ENCODE measurements at places on chromosomes 3 and 15. TPM values are rescaled to one million over a fixed set of nuclear protein-coding genes. Genes with fewer than 3 reads are reported as not detected.
A peak's percentile ranks its signal among the peaks of the same experiment; 100 is the strongest.

DNA sequence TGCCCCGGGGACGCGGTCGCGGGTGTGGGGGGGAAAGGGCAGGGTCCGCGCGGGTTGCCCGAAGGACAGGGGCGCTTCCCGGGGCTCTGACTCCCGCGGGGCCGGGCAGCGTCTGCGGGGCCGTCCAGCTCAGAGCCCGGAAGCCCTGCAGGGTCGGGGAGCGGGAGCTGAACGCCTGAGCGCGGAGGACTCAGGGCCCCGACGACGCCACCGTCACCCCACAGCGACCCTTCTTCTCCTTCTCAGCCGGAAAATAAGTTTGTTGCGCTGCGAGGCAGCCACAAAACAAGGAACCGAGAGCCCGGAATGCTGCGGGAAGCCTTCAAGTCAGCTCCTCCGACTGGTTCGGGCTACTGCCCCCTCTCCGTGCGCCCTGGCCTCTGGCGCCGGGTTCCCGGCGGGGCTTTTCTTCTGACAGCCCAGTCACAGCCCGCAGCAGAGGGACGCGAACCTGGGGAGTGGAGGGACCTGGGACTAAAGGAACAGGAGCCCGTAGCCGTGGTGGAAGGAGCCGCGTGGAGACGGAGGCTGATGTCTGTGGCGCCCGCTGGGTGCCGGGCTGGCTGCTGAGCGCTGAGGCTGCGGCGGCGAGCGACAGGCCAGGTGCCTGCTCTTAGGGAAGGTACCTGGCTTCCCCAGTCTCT lies 484 bp downstream of the CNTN4 start:
- peak; percentile 25 for ATAC-seq

GRCh38 chr3:171347301-171348039 lies 112.7 kb downstream of the TNIK start:
- ATAC-seq = peak; percentile 64

GRCh38 chr3:65576966-65577365 lies 461.8 kb downstream of the MAGI1 start:
- no peak for ATAC-seq

DNA sequence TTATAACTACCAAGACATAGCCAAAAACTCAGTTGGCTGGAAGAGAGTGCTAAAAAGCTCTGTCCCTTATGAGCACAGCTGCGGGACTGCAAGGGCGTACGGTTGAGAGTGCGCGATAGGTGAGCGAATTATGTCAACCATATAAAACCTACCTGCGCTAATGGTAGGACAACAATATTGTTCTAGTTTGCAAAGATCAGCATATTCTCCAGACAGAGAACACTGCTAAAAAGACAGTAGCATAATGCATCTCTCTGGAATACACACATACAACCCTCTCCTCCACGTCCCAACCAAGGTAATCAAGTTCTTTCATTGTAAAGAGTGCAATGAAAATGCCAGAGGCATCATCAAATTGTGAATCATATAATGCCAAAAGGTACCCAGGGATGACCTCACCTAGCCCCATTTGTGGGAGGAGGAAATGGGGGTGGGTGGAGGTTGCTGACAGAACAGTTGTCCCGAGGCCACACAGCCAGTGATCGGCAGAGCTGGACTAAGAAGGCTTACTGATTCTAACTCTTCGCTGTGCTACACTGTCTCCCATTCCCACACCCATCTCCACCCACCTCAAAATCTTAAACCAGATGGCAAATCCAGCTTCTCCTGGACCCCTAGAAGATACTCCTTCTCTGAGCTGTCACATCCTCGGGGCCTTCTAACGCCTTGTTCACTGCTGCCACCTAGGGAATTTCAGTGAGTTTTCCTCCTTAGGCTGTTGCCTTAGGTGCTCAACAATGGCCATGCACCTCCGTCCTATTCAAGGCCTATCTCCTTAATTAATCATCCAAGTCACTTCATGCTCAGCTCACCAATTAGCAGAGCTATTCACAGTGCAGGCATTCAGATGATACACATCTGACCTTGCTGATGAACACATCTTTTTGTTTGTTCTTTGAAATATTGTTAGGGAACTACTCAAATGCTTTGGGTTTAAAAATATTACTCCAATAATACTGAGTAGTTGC lies 60.7 kb downstream of the RPL22L1 start:
- ATAC-seq = peak; percentile 51

DNA sequence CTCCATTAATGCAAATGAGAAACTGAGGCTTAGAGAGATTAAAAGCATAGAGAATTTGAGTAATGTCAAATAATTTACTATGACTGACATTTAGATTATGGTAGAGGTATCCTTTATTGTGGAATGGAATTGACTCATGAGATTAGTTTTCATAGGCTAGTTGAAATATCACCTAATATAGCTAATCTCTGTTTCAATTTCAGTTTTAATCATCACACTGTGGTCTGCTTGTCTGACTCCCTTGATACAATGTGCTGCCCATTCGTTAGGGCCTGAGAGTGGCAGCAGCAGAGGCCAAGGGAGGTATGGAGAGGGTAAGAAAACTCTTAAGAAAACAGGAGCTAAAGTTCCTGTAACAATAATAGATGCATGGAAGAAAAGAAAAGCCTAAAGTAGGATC lies 13.2 kb upstream of the ZBTB20 start:
- ATAC-seq = no peak

DNA sequence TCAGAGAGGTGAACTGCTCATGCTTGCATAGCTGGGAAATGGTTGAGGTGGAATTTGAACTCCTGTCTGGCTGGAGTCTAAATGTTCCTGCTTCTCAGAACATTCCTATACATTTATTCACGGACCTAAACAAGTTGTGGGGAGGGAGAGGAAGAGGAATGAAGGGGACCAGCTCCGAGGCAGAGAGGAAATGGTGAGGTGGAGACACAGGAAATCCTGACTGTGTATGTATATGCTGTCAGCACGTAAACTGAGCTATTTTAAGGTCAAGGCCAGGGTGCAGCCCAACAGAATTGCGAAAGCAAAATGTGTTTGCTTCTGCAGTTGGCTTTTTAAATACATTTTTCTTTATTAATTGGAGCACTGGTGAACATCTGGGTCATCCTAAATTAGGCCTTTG lies 74.1 kb upstream of the POMGNT2 start:
- peak; percentile 78 for ATAC-seq

GRCh38 chr15:41968701-41969100 lies 3.7 kb downstream of the EHD4 start:
- no peak for ATAC-seq

DNA sequence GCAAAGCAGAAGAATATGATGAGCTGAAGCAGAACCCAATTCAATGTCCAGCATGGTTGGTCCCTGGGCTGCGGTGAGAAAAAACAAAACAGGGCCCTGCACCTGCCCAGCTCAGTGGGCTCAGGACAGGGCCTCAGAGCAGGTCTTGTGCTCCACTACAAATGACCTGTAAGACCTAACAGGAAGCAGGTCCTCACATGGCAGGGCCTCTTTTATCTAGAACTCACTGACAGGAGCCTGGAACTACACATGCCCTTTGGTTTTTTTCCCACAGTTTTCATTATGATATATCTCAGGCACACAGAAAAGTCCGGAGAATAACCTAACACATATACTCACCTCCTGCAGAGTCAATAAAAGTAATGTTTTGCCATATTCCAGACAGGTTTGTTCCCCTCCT lies 38.4 kb downstream of the CCDC12 start:
- no peak for ATAC-seq

DNA sequence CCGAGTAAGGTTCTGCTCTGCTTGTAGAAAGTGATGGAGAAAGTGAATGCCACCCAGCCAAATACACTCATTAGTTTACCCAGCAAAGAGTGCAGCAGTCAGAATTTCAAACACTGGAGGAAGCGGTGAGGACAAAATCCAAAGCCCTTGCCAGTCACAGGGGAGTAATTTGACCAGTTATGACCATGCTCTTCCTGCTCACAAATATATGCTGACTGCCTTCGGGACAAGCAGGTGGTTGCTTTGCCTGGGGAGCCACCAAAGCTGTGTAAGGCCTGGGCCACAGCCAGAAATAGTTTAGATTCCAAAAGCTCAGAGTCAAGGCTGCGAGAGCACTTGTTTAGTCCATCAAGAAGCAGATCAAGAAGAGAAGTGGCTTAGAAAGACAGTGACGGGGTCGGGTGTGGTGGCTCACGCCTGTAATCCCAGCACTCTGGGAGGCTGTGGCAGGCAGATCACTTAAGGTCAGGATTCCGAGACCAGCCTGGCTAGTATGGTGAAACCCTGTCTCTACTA lies 51.0 kb upstream of the ATP13A3 start:
- ATAC-seq = peak; percentile 86

DNA sequence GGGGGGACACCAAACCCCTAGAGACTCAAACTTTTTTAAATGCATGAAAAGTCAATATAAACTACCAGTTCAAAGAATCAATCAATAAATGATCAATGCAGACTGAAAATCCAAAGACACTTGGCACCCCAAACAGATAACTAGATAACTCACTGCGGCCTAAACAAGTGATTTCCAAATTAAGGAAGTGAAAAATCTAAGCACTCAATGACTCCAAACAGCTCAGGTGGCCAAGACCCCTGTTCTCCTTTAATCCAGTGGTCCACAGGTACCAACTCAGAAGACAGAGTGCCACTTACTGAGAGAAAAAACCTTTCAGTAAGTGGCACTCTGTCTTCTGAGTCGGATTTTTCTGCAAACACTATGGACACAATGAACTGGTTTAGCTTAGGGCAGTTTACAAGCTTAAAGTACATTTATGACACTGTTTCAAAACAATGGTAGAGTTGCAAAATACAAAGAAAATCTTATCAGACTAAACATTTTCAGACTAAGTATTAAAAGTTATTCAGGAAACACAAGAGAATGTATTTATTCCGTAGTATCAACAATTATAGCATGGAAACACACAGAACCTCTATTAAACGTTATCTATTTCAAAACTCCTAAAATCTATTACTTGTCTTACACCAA lies 4.7 kb downstream of the DLG1 start:
- no peak for ATAC-seq

GRCh38 chr3:64983583-64984359 lies 296.0 kb upstream of the ADAMTS9 start:
- ATAC-seq = no peak

GRCh38 chr3:13204177-13204581 lies 130.9 kb upstream of the IQSEC1 start:
- ATAC-seq = no peak

DNA sequence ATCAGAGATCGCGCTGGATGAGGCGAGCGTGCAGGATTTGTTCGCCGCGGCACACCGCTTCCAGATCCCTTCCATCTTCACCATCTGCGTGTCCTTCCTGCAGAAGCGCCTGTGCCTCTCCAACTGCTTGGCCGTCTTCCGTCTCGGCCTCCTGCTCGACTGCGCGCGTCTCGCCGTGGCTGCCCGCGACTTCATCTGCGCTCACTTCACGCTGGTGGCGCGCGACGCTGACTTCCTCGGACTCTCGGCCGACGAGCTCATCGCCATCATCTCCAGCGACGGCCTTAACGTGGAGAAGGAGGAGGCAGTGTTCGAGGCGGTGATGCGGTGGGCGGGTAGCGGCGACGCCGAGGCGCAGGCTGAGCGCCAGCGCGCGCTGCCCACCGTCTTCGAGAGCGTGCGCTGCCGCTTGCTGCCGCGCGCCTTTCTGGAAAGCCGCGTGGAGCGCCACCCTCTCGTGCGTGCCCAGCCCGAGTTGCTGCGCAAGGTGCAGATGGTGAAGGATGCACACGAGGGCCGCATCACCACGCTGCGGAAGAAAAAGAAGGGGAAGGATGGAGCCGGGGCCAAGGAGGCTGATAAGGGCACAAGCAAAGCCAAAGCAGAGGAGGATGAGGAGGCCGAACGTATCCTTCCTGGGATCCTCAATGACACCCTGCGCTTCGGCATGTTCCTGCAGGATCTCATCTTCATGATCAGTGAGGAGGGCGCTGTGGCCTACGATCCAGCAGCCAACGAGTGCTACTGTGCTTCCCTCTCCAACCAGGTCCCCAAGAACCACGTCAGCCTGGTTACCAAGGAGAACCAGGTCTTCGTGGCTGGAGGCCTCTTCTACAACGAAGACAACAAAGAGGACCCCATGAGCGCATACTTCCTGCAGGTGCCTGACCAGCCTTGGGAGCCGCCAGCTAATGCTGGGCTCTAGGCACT lies 819 bp downstream of the KLHL40 start:
- ATAC-seq = no peak

- no peak for ATAC-seq
Observed at GRCh38 chr3:47162697-47163168, 1.2 kb downstream of the SETD2 start.

GRCh38 chr3:81763001-81763400 lies 1.6 kb upstream of the GBE1 start:
- no peak for ATAC-seq

DNA sequence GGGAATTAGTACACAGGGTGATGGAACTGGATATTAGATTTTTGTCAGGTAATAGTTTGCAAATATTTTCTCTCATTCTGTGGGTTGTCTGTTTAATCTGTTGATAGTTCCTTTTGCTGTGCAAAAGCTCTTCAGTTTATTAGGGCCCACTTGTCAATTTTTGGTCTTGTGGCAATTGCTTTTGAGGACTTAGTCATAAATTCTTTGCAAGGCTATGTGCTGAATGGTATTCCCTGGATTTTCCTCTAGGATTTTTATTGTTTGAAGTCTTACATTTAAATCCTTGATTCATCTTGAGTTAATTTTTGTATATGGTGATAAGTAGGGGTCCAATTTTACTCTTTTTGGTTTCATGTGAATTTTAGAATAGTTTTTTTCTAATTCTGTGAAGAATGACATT lies 111.3 kb downstream of the ARRDC4 start:
- ATAC-seq = no peak

GRCh38 chr3:114518206-114518808 lies 224.5 kb downstream of the TIGIT start:
- no peak for ATAC-seq

GRCh38 chr3:143634991-143635390 lies 213.3 kb downstream of the SLC9A9 start:
- no peak for ATAC-seq

DNA sequence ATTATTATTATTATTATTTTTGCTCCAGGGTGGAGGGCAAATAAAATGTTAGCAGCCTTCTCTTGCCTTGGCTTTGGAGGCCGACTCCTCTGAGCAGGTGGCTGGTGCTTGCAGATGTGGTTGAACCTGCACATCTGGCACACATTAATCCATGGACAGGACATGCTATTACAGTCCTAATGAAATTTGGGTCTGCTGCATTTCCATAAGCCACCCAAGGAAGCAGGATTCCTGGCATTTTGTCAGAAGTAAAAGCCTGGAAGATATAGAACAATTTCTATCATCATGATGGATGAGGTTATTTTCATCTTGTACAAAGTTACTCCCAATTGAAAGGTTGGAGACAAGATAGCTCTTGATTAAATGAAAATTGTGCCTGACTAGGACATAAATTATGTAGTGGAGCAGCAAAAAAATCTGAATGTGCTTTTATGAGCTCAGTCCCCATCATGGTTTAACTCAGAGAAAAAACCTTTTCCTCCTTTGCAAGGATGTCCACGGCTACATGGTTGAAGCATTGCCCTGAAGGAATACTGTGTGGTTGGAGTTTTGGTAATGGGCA lies 130.9 kb upstream of the RGMA start:
- ATAC-seq = no peak

FES gene
- total RNA-seq = 3.8 TPM

ABCF3 gene
- total RNA-seq = 45.3 TPM

CHDH gene
- total RNA-seq = 1.6 TPM

NDUFAF3 gene
- total RNA-seq = 44.0 TPM
